ENCODE measurements at places on chromosomes 11 and 22.

DNA sequence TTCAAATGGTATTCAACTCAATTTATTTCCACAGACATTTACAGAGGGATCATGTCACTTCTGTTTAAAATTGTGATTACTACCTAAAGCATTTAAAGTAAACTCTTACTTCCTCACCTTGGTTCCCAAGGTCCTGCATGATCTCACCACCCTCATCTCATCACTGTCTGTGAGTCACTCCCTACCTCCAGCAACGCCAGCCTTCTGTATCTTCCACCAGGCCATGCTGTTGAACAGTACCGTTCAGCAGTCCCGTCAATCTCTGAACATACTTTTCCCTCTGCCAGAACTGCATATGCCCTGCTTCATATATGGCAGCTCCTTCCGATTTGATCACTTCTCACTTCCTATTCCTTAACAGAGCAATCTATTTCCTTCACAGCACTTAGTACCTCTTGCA is 2.0 kb downstream of the FBXO3 start:
- DNase-seq, result no peak

DNA sequence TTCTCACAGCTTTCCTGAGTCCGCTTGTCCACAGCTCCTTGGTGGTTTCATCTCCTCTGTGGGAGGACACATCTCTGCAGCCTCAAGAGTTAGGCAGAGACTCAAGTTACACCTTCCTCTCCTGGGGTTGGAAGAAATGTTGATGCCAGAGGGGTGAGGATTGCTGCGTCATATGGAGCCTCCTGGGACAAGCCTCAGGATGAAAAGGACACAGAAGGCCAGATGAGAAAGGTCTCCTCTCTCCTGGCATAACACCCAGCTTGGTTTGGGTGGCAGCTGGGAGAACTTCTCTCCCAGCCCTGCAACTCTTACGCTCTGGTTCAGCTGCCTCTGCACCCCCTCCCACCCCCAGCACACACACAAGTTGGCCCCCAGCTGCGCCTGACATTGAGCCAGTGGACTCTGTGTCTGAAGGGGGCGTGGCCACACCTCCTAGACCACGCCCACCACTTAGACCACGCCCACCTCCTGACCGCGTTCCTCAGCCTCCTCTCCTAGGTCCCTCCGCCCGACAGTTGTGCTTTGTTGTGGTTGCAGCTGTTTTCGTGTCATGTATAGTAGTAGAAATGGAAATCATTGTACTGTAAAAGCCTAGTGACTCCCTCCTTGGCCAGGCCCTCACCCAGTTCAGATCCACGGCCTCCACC is 11.7 kb downstream of the RASD2 start:
- DNase-seq, result no peak

DNA sequence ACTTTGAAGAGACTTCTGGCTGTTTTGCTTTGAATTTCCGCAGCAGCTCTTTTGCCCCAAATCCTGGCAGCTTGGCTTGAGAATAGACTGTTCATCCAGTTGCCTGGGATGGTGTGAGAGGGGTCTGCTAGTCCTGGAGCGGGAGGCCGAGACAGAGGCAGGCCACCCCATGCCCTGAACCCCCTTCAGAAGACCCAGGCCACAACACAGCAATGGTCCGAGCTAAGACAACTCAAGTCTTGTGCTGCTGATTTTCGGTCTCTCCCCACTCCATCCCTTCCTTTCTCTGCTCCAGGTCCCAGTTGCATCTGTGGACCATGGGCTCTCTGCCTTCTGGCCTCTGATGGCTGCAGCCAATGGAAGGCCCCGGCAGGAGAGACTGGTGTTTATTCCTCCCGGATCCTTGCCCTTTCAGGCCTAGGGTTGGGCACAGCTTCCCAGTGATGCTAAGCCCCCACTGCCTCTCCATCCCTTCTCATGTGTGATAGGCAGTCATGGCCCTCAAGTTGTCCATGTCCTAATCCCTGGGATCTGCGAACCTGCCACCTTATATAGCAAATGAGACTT is 31.9 kb upstream of the TP53I11 start:
- DNase-seq, result no peak

- DNase-seq, result no peak
Observed at GRCh38 chr11:62457478-62457877, 38.6 kb downstream of the SCGB1A1 start.

DNA sequence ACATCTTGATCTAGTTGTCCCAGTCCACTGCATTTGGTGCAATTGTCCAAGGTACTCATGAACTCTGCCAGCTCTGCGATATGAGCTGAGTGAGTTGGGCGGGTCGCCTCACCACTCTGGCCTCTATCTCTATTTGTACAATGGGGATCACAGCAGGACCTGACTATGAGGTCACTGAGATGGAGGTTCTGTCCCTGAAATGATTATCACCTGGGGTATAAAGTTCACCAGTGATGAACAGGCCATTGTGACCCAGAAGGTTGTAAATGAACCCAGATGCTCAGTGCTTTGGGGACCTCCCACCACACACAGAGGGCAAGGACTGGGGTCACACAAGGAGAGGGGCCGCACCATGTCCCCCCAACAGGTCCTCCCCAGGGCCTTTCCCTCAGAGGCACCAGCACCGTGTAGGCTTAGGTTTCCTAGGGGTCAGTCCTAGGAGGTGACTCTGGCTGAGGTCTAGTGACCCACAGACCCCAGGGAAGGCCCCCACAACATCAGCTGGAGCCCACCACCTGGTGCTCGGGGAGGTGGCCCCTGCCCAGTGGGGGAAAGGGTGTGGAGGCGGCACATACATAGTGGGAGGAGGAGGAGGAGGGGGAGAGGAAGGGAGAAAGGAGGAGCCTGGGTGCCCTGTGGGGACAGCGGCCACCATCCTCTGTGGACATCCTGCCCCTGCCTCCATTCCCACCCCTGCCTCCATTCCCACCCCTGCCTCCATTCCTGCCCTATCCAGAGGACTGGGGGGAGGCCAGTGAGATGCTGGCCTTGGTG is 25.0 kb upstream of the IGLL1 start:
- DNase-seq, result no peak

DNA sequence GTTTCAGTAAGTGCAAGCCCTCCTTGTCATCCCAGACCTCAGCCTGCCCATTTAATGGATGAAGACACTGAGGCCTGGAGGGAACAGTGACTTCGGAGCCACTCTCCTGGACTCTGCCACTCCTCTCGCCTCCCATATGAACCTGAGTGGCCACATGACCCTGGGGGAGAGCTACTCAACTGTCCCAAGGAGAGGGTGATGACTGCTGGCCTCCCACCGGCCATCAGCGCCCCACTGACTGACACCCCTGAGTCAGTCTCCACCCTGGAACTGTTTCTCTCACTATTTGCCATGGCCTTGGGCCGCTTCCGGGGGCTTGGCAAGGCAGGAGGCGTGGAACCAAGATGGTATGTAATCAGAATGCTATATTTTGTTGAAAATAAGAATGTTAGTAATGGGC is 17.1 kb downstream of the LRP5 start:
- DNase-seq, result no peak

DNA sequence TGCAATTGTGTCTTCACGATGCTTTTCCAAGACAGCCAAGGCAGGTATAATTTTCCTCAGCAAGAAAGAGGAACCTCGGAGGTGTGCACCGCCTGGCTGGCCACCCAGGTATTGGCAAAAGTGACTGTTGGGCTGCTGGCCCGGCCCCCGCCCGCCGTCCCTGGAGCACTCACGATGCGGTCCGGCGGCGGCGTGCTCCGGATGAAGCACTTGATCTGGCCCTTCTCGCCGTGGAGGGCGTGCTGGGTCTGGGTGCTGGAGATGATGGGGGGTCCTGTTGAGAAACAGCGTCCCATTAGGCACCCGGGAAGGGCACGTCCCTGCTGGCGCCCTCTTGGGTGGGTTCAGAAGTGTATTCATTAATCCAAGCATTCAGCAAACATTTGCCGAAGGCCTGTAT is 84.8 kb downstream of the ST3GAL4 start:
- DNase-seq, result no peak

DNA sequence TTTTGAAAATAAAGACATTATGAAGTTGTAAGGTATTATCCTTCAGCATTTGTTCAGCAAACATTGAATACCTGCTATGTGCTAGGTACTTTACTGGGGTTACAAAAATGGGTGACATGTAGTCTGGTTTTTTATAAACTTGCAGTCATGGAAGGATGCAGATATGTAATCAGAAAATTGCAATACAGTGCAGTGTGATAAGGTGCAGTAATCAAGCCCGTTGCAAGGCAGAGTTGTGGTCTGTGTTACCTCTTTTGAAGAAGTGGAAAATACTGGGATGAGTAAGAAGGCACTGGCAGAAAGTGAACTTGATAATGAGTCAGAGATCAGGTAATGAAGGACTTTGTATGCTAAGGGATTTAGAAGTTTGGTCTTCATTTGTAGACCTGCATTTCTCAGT is 8.1 kb downstream of the FBXO7 start:
- no peak for DNase-seq

GRCh38 chr11:64864473-64865285 is 13.7 kb downstream of the EHD1 start:
- no peak for DNase-seq

DNA sequence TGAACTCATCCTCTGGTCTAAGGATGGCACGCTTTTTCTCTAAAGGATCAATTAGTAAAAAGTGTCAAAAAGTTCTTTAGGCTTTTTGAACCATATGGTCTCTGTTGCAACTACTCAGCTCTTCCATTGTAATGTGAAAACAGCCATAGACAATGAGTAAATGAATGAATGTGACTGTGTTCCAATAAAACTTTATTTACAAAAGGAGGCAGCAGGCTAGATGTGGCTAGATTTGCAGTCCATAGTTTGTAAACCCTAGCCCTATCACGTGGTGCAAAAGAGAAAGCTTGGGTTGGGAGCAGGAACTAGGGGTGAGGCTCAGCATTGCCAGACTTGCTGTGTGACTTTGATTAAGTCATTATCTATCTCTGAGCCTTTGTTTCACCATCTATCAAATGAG is 5.4 kb upstream of the NPAS4 start:
- DNase-seq, result no peak

DNA sequence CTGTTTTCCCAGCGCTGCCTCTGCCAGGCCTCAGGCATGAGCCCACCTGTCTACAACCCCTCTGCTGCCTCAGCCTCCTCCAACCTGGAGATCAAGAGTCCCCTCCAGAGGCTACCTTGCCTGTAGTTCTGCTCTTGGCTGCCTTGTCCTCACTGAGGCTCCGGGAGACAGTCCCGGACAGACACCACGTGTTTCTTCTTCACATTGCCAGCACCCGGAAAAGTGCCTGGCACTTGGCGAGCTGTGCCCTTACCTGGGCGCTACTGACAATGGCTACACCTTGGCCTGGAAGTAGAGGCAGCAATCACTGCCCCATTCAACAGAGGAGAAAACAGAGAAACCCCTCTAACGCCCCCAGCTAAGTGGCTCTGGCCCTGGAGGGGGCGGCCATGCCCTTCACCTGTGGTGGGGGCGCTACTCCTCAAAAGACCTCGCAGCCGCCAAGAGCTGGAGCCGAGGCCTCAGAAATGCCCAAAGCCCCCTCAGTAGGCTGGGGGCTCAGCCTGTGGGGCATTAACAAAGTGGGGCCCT is 3.0 kb upstream of the NAP1L4 start:
- no peak for DNase-seq

DNA sequence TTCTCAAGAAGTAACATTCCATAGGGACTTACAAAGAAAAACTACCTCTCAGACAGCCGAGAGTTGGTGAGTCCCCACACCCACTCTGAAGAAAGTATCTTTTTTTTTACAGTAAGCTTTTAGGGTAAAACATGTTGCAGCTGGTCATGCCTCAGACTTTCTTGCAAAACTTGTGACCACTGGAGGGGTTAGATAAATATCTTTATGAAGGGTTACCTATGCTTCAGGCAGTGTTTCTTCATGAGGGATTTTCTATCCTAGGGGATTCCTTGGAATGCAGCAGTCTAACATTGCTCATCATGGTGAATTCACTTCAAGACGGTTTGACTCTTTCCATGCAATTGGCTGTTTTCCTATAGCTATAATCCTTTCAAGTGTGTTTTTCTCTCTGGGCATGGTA is 20.8 kb upstream of the SNX19 start:
- DNase-seq, result no peak

DNA sequence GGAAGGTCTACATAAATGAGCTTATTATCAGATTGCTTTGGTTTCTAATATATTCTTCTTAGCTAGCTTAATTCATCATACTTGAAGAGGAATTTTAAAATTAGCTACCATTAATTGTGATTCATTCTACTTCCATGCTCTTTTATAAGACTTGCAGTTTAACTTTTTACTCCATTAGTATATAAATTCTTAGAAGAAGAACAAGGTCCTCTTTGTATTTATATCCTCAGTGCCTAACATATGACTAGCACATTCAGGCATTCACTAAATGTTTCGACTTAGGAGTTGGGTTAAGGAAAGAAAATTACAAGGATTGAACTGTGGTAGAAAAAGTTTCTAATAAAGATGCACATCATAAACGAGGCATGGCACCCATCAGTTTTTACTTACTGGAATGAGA is 1135.5 kb downstream of the JRKL start:
- no peak for DNase-seq

- peak; percentile 58 for DNase-seq
Observed at GRCh38 chr11:112382561-112382960, 121.9 kb upstream of the PLET1 start.

DNA sequence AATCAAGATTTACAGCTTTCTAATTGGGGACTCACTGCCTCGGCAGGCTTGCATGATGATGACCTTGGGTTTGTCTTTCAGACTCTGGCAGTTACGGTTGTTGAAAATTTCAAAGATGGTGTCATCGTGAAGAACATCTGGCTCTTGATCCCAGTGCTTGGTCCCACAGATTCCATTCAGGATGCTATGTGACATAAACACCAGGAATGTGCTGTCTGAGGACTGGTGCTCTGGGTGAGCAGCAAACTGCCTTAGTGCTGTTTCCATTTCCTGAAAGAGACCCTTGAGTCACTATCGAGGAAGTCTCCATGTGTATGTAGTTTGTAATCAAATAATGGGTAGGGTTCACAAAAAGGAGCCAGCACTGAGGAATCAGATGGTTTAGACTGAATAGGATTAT is 7.1 kb downstream of the CASP12 start:
- DNase-seq, result no peak

DNA sequence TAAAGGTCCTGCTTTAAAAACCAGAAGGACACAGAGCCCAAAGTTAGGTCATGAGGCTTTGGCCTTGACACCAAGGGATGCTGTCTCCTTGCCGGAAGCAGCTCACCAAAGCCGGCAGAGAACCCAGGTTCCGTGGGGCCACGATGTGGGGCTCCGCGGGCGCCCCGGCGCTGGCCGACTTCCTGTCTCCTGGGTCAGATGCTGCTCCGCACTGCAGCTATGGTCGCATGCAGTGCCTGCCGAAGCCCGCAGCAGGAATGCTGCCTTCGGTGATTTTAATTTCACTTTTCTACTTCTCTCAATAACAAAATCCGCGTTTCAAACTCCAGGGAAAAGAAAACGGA is 454 bp upstream of the OTUB1 start:
- DNase-seq, result no peak

- DNase-seq, result no peak
Observed at GRCh38 chr11:26936109-26936508, 57.8 kb upstream of the FIBIN start.

Measured in vagina (tissue), 2 donors.